ENCODE measurements at places on chromosomes 4 and X.

GRCh38 chr4:106444557-106444956, 76.0 kb upstream of the GIMD1 start:
- DNase-seq: peak; percentile 34

- DNase-seq: no peak
Measured at GRCh38 chrX:6225288-6225910, 3.3 kb downstream of the NLGN4X start.

DNA sequence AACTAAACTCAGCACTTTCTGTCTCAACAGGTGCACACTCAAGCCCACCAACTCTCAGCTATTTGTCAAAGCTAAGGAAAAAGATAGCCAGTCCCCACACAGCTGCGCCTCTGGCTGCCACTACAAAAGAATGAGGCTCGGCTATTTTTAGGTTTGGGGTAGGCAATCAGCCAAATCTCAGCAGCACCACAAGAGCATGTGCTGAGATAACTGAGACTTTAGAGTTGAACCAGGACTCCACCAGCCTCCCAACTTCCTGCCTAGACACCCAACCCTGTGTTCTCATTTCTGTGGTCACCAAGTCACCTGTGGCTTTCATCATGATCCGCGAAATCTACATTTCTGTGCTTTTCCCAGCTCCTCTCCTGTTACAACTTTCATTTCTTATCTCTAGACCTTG, 28.0 kb downstream of the DMD start:
- peak; percentile 74 for DNase-seq

DNA sequence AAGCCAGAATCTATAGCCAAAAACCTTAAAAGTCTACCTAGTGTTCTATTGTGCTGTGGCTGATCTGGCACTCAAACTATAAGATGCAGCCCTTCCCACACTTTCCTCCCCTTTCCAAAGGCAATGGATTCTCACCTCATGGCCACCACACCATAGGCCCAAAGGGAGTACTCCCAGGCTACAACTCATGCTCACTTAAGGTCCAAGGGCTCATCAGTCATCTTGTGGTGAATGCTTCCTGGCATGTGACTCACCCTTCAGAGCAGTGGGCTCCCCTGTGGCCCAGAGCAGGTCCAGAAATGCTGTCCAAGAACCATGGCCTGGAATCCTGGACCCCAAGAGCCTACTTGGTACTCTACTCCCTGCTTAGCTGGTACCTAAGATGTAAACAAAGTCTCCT, 181.0 kb downstream of the CHRDL1 start:
- no peak for DNase-seq

- DNase-seq: peak; percentile 59
Measured at GRCh38 chr4:10063544-10064300, 42.4 kb upstream of the SLC2A9 start.

DNA sequence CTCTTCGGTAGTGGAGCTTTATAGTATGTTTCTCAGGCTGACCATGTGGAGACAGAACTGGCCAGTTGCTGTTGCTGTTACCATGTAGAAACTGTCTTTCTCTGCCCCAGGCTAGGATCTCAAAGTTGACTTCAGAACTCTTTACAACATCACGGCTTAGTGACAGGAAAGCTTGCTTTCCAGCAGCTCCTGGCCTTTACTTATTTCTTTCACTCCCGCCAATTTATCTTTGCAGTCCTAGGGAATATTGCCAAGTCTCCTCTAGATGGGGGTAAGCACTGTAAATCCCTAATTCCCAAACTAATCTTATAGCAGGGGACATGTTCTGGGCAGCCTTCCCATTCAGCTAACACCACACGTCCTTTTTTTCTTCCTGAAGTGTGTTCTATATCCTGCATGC, 631.6 kb downstream of the SPRY1 start:
- DNase-seq: no peak

Measured in fibroblast of skin of back (primary cell).